ENCODE measurements at places on chromosomes 7 and 10. TPM values are rescaled to one million over a fixed set of nuclear protein-coding genes. Genes with fewer than 3 reads are reported as not detected.

DNA sequence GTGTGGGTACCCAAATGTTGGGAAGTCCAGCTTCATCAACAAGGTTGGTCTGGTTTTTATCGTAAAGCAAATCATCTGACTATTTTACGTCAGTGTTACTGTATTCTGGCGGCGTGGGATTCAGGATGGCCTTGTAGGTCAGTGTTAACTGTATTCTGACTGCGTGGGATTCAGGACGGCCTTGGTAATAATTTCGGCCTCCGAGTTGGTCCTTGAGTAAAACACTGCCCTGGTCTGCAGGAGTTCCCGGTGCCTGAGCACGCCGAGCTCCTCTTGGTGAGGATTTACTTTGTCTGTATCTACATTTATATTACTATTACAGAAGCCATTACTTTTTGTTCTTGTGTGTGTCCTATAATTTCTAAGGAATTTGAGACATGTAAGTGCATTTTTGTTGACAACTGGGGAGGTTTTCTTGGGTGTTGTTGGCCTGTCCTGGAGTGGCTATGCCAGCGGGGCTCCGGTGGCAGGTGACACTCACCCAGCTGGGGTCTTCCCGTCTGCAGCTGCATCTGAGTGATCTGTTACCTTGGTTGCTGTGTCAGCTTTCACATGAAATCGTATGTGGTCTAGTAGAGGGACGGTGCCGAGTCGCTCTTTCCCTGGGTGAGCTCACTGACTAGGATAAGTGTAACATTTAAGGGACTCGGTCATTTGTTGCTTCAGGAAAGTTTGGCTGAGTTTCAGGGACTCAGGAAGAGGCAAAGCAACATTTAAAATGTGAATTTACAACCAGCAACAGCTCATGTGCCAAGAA is 9.2 kb downstream of the GTPBP4 start:
- DNase-seq = no peak

DNA sequence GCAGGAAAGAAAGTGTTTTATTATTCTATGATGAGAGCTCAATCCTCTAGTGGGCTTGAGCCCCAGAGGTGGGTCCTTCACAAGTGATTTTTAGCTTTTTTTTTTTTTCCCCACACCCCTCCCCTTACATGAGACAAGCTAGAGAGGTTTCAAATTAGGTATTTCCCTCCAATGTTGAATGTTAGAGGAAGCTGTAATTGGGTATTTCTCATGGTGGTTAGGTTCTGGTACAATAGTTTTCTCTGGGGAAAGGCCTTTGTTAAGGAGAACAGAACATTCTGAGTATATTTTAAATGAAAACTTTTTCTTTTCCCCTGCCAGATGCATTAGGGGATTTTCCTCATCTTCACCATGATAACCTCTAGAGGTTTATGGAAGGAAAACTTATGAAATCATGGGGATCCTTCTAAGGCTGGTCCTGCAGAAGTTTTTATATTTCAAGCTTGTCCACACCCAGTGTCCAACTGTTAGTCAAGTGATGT is 1039.7 kb downstream of the NRG3 start:
- peak; percentile 55 for DNase-seq

DNA sequence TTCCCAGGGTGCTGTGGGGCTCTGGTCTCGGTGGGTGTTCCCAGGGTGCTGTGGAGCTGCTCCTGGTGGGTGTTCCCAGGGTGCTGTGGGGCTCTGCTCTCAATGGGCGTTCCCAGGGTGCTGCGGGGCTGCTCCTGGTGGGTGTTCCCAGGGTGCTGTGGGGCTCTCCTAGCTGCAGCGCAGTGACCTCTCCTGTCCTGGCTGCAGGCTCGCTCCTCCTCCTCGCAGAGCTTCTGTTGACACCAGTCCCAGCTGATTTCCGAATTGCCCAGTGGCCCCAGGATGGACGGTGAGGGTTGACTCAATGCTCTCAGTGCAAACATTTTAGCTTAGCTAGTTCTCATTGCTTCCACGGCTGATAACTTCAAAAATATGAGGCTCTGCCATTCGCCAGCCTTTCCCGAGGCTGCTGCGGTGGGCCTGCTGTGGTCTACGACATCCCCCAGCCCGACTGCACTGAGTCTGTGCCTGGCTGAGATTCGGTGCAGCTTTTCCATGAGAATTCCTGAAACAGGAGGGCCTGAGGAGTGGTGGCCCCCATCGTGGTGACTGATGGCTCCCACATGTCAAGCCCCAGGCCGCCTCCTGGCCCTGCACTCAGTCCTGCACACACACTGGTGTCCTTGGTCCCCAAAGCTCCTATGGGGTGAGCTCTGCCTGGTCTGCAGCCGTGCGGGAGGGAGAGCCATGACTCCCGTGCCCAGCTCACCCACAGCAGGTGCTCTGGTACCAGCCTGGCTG is 58.3 kb upstream of the NKX6-2 start:
- DNase-seq = no peak

GRCh38 chr7:21550821-21551531 is 8.1 kb downstream of the DNAH11 start:
- no peak for DNase-seq

GRCh38 chr7:100132697-100133151 is 6.0 kb downstream of the MBLAC1 start:
- no peak for DNase-seq

DNA sequence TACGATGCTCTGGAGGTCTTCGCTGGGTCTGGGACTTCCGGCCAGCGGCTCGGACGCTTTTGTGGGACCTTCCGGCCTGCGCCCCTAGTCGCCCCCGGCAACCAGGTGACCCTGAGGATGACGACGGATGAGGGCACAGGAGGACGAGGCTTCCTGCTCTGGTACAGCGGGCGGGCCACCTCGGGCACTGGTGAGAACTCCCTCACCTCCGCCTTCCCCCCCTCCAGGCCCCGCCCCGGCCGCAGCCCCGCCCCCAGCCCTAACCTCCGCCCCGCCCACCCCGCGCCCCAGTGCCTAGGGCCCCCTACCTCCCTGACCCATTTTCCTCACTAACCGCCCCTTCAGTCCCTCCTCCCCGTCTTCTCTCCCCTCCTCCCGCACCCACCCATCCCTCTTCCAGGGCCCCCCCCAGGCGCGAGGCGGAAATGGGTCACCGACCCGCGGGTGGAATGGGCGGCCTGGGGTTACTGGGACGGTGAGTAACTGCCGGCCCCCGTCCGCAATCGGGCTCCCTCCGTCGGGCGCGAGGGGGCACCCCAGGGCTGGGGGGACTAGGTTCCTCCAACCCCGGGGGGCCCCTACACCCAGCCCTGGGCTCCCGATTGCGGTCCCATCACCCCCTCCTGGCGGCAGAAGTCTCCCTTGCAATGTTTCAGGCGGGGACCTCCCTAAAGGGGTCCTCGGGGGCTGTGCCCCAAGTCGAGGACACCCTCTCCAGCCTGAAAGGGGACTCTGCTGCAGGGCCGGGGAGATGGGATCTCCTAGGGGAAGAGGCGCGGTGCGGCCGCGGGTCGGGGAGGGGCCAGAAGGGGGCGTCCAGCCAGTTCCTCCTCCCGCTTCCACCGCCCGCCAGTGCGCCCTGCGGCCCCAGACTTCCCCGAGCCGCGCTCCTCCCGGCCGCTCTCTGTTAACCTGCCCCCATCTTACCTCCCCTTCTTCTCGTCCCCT is 2.1 kb downstream of the PCOLCE start:
- no peak for DNase-seq

Gene STEAP1B
- not detected for total RNA-seq

Gene LEP
- total RNA-seq = not detected

Measured in GM12878 (cell line).